ENCODE measurements at places on chromosomes 1 and 21. TPM values are rescaled to one million over a fixed set of nuclear protein-coding genes. Genes with fewer than 3 reads are reported as not detected.

GRCh38 chr1:18907021-18907916 lies 4.9 kb upstream of the ALDH4A1 start:
- H3K27ac ChIP-seq: no peak overlapping the region
- H3K4me1 ChIP-seq: peaks cover 6% of the 10 kb centered on the region
- no peaks in the 10 kb centered on the region for H3K27me3 ChIP-seq

- no peak for DNase-seq
- H3K4me3 ChIP-seq: no peak overlapping the region
- H3K27ac ChIP-seq: no peak overlapping the region
These were observed 115.5 kb upstream of the CDC42BPA start for GRCh38 chr1:227433663-227434341.

NECTIN4 gene
- 0.74 TPM for total RNA-seq

HSD17B7 gene
- 31.9 TPM for total RNA-seq

RNF186 gene
- not detected for total RNA-seq

IFT25 gene
- 31.7 TPM for total RNA-seq

IGSF3 gene
- 24.0 TPM for total RNA-seq

DNA sequence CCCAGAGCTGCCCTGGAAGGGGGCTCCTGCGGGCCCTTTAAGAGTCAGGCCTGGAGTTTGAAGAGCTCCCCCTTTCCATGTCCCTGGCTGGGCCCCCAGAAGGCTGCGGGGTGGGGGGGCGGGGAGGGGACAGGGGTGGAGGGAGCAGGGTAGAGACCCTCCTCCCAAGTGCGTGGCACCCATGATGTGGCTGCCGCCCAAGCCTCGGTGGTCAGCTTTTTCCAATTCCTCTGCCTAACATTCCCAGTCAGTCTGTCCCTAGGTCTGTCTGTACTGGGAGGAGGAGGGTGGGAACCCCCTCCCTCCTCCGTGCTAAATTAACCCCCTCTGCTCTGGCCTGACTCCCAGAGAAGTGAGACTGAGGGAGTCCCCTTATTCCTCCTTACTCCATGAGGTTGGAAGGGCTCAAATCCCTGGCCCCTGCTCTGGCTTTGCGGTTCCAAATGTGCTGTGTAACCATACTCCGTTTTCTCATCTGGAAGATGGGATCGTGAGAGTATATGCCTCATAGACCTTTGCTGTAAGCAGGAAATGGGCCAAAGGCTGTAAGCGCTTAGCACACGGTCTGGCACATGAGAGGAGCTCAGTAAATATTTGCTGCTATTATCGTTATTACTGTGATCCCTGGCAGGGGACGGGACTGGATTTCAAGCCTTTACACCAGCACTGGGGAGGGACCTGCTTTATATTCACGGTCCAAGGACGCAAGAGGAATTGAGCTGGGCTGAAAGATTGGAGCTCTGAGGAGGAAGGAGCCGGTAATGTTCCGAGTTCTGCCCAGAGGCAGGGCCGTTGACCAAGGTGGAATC lies 658 bp upstream of the COL16A1 start:
- H3K36me3 ChIP-seq: no peaks in the 10 kb centered on the region
- H3K27ac ChIP-seq: no peak overlapping the region
- peaks cover 13% of the 10 kb centered on the region for H3K4me1 ChIP-seq
- no peaks in the 10 kb centered on the region for H3K27me3 ChIP-seq

- DNase-seq: no peak
- no peak overlapping the region for H3K27ac ChIP-seq
- no peaks in the 10 kb centered on the region for H3K36me3 ChIP-seq
- no peak overlapping the region for H3K4me3 ChIP-seq
- no peaks in the 10 kb centered on the region for H3K4me1 ChIP-seq
These were observed 2.5 kb downstream of the AKNAD1 start for GRCh38 chr1:108854221-108855019.

DNA sequence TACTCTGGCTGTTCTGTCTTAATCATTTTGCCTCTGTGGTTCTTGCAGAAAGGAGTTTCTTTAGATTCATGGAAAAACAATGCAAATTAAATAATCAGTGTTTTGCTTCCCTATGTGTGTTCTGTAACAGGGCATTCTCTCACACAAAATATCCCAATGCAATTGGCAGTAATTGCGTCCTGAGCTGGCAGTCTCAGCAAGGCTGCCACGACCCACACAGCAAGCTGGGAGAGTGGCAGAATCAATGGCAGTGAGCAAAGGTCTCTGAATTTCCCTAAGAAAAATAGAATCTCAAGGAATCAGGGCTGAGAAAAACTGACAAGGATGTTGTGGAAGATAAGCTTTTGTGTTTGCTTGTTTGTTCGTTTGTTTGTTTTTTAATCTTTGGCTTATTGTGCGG lies 198.1 kb upstream of the ST6GALNAC5 start:
- H3K4me3 ChIP-seq: no peak overlapping the region
- no peak overlapping the region for H3K27ac ChIP-seq
- H3K36me3 ChIP-seq: no peaks in the 10 kb centered on the region
- DNase-seq: no peak
- H3K27me3 ChIP-seq: no peaks in the 10 kb centered on the region
- peaks cover under 1% of the 10 kb centered on the region for H3K4me1 ChIP-seq

APOBEC4 gene
- total RNA-seq: not detected

AZIN2 gene
- total RNA-seq: 2.3 TPM

DNA sequence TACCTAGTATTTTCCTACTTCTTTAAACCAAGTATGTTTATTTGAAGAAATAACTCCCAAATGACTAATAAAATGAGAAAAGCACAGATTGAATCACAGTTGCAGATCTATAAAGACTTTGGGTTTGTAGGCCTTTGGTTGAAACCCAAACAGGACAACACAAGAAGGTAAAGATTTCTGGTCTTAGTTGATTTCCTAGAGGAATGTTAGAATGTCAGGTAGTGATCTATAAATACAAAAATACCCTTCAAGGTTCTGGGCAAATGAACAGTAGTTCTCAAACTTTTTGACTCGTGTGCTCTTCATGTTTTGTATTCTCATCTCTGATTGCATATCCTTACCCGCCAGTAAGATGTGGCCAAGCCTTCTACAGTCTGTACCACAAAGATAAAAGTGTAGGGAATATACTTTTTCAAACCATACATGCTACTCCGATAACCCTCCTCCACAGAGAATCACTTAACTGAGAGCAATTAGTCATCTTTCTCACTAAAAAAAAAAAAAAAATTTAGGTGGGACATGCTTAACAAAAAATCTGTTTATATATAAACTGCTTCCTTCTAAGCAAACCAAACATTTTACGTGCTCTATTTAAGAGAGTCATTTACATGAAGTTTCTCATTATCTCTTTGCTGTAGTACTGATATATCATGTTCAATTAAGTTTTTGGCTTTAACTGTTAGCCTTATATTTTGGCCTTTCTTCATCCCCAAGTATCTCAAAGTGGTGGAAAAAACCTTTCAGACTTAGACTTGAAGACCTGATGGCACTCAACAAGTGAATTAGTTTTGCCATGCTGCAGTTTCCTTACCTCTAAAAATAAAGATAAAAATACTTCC lies 36.0 kb downstream of the CNIH4 start:
- H3K4me1 ChIP-seq: no peaks in the 10 kb centered on the region
- H3K27me3 ChIP-seq: no peaks in the 10 kb centered on the region
- no peak overlapping the region for H3K27ac ChIP-seq
- no peak for DNase-seq
- H3K36me3 ChIP-seq: peaks cover 2% of the 10 kb centered on the region
- no peak overlapping the region for H3K4me3 ChIP-seq

DCDC2B gene
- not detected for total RNA-seq

- no peak overlapping the region for H3K27ac ChIP-seq
- DNase-seq: no peak
- no peak overlapping the region for H3K4me3 ChIP-seq
- no peaks in the 10 kb centered on the region for H3K27me3 ChIP-seq
- no peaks in the 10 kb centered on the region for H3K36me3 ChIP-seq
These were observed 1155.6 kb upstream of the NCAM2 start for GRCh38 chr21:19842601-19843000.

DNA sequence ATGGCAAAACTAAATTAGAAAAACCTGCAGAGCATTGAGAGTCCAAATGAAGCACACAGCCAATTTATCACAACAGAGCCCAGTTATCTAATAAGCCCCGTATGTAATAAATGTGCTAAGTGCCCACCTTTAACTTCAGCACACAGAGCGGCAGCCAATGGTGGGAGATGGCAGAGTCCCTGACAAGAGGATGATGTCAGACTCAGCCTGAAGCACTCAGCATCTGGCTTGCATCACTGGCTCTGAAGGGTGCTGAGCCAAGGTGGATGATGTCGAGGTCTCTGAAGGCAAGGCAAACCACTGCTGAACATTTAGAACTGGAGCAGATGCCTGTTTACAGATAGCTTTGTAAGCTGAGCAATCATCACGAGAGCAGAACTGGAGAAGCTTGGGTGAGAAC lies 118.3 kb downstream of the NUF2 start:
- no peaks in the 10 kb centered on the region for H3K36me3 ChIP-seq
- no peak overlapping the region for H3K27ac ChIP-seq
- no peaks in the 10 kb centered on the region for H3K27me3 ChIP-seq
- H3K4me3 ChIP-seq: no peak overlapping the region

DNA sequence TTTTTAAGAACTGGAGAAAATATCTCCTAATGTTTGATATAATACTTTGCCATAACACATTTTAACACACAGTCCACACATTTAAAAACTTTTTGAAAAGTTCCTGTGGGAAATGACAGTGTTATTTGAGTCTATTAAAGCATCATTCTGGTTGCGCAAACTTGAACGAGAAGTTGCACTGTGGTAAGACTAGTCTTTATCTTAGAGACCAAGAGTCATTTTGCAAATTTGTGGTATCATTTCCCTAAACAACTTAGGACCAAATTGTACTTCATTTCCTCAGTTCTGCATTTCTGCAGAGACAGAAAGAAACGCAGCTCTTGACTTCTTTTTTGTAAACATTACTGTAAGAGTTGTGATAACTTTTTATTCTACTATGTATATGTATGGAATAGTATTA lies at the start of gene RGS18:
RGS18 (plus strand) TSS at position 282 of the 400 bp plus-strand sequence. CDS start 176 bp downstream, outside the sequence.
- no peak within 1 kb of the TSS for H3K4me3 ChIP-seq
- no peaks in the 10 kb centered on the region for H3K36me3 ChIP-seq
- H3K27me3 ChIP-seq: no peaks in the 10 kb centered on the region
- no peak within 1 kb of the TSS for H3K27ac ChIP-seq

DNA sequence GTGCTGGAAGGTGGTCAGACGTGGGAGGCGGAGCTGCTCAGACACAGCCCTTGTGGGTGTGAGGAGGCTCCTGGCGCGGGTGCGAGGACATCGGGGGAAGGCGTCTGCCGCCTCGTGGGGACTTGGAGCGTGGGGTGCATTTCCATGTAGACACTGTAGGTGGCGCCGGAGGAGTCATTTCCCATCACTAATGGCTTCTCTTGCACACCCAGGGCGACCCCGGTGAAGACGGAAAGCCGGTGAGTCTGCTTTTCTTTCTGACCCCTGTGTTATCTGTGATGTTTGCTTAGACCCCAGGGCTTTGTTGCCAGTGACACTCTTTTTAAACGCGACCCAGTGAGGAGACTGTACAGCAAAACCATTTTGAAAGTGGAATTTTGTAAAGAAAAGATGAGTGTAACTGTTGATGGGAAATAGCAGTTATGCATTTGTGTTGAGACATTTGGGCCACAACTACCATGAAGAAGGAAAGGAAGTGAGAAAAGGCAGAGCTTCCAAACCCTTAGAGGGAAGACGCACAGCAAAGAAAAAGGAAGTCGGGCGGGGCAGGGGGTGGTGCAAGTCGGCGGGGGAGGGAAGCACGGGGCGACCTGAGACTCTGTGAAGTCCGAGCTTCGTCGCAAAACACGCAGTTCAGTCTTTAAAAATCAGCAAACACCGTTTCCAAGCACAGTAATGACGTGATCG lies 64.0 kb downstream of the SLC19A1 start:
- DNase-seq: peak; percentile 55
- H3K27me3 ChIP-seq: no peaks in the 10 kb centered on the region
- peaks cover 6% of the 10 kb centered on the region for H3K36me3 ChIP-seq
- H3K4me1 ChIP-seq: no peaks in the 10 kb centered on the region
- no peak overlapping the region for H3K4me3 ChIP-seq

DNA sequence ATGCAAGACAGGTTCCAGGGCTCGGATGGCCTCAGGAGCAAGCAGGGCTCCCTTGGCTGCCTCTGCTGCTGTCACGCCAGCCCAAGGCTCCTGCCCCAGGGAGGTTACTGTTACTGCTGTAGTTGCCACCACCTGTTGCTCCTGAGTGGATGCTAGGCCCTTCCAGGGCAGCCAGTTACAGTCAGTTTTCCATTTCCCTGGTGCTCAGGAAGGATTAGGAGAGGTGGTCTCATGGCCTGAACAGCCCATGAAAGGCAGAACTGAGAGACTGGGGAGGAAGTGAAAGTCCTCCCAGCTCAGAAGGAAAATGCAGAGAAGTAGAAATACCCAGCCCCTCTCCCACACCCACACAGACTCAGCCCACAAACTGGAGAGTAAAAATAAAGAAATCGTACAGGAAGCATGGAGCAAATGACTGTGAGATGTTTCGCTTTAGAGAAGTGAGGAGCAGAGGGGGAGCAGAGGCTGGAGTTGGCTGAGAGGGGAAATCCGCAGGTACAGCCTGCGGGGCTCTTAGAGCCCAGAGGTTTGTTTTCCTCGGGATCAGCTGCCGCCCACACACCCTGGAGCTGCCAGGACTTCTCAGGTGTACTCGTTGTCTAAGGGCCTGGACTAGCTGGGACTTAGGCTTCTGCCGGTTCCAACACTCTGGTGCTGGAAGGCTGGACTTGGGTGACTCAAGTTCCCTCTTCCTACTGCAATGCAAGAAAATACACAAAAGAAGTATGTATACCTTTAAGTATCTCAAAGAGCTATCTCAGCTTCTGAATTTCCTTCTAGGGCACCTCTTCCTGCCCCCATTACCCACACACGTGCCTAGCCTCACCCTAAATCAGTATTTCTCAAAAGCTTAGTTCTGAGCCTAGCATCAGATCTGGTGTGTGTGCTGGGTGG lies 2.3 kb downstream of the IL6R start:
- DNase-seq: no peak
- no peaks in the 10 kb centered on the region for H3K27me3 ChIP-seq
- H3K4me1 ChIP-seq: peaks cover 14% of the 10 kb centered on the region
- no peaks in the 10 kb centered on the region for H3K36me3 ChIP-seq

DNA sequence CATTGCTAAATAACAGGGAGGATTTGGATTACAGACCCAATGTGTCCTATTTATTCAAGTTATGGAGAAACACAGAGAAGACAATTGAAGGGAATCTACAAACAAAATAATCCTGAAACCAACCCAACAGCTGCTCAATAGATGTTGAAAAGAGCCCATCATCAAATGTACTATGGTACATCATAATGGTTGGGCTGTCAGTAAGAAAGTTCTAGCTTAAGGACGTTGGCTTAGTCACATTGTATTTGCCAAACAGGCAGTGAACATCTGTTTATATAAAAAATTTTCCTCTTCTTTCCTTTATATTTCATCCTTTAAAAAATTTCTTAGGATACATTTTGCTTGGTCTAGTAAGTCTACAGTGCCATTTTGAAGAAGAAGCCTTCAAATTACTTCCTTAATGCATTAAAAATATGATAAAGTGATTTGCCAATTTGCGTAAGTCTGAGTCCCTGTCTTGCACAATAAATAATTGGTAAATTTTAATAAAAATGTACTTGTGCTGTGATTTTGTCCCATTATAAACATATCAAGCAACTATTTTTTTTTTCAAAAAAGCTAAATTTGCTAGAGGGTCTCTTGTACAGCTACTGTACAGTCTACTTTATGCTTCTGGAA lies 14.4 kb downstream of the MAP3K7CL start:
- H3K4me1 ChIP-seq: no peaks in the 10 kb centered on the region
- DNase-seq: no peak
- H3K4me3 ChIP-seq: no peak overlapping the region
- no peaks in the 10 kb centered on the region for H3K36me3 ChIP-seq

- H3K27me3 ChIP-seq: no peaks in the 10 kb centered on the region
- no peak overlapping the region for H3K4me3 ChIP-seq
- no peak overlapping the region for H3K27ac ChIP-seq
These were observed 470.6 kb downstream of the PTPRU start for GRCh38 chr1:29706936-29707335.

TRIM17 gene
- 4.5 TPM for total RNA-seq
